Central memory CD4-positive, alpha-beta T cell (primary cell): ENCODE measurements at places on chromosomes 11 and 22.

- peak; percentile 17 for DNase-seq
Observed at GRCh38 chr11:67119585-67120391, 725 bp downstream of the KDM2A start.

DNA sequence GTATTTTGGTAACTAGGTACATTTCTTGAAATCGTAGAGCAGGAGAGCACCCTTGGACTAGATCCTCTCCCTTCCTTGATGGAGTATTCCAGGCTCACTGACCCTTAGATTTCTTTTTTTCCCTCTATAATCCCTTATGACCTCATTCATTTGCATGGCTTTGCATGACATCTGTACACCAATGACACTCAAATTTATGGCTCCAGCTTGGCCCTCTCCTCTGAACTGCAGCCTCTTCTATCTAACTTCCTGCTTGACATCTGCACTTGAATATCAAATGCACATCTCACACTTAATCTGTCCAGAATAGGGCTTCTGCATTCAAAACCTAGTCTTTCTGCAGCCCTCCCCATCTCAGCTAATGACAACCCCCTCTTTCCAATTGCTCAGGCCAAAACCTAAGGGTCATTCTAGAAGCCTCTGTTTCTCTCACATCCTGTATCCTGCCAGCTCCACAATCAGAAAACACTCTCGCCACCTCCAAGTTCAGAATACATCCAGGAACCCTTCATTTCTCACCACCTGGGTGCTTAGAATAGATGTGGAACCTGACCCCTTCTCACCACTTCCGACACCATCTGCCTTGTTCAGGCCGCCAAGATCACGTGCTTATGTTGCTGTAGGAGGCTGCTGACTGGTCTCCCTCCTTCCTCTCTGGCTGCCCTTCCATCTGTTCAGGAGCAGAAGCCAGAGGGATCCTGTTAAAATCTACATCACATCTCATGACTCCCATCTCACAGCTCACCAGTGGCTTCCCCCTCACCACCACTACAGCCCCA, 138.9 kb upstream of the MTNR1B start:
- DNase-seq: no peak

DNA sequence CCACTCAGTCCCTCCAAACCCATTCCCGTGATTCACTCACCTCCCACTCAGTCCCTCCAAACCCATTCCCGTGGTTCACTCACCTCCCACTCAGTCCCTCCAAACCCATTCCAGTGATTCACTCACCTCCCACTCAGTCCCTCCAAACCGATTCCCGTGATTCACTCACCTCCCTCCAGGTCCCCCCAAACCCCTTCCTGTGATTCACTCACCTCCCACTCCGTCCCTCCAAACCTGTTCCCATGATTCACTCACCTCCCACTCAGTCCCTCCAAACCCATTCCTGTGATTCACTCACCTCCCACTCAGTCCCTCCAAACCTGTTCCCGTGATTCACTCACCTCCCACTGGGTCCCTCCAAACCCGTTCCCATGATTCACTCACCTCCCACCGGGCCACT, 639.6 kb downstream of the BRD1 start:
- DNase-seq: no peak

GRCh38 chr11:18834754-18835466, 43.3 kb upstream of the PTPN5 start:
- no peak for DNase-seq

DNA sequence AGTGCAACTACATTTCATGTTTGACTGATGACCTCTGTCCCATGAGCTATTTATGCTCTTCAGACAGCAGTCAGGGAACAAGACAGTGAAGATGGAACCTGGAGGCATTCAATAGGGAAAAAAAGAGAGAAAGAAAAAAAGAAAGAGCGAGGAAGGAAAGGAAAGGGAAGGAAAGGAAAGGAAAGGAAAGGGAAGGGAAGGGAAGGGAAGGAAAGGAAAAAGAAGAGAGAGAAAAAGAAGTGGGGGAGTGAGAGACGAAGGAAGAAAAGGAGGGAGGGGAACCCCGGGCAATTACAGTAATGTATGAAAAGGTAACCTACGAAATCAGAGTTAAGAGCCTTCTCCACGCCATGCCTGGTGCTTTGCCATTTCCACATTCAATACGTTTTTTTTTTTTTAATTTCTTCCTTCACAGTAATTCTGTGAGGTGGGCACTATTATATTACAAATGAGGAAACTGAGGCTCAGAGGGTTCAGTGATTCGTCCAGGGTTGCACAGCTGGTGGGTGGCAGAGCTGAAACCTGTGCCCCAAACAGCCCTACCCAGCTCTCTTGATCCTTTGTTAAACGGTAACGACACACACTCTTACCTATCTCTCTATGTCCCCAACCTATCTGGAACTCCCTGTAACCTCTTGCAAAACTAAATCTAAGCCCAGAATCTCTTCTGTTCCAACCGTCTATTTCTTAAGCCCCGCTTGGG, 39.3 kb downstream of the ETS1 start:
- no peak for DNase-seq

- DNase-seq: no peak
Observed at GRCh38 chr22:32407312-32407711, 4.7 kb downstream of the RTCB start.

GRCh38 chr22:22894740-22895731, 7.4 kb downstream of the IGLL5 start:
- DNase-seq: no peak

GRCh38 chr11:100863080-100863581, 176.0 kb downstream of the ARHGAP42 start:
- DNase-seq: no peak

- DNase-seq: no peak
Observed at GRCh38 chr11:8705146-8705545, 22.6 kb downstream of the RPL27A start.

DNA sequence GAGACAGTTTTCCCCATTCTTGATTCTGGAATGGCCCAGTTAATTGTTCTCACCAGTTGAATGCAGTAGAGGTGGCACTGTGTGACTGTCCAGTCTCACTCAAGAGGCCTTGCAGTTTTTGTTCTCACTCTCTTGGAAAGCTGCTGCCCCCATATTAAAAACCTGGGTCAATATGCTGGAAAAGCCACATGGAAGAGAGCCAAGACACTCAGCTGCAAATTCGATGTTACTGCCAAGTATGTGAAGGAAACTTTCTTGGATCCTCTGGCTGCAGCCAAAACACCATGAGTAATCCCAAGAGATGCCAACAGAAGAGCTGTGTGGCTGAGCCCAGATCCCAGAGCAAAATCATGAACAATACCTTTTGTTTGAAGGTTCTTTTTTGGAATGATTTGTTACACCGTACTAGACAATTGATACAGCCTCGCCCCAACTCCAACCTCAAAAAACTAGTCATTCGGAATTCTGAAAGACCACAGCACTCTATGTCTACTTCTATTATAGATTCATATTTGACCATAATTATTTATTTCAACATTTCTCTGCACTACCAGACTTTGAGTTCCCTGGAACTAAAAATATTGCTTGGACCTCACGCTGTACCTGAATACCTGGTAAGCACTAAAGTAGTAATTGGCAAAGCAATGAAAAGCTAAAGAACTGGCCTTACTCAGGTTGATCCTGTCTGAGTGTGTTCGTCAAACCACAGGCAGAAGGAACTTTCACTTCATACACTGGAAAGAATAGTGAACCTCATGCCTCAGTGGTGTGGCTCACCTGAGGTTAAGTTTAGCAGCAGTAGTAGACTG, 378.8 kb downstream of the ETS1 start:
- no peak for DNase-seq

- no peak for DNase-seq
Observed at GRCh38 chr11:116637766-116638165, 135.0 kb downstream of the BUD13 start.

DNA sequence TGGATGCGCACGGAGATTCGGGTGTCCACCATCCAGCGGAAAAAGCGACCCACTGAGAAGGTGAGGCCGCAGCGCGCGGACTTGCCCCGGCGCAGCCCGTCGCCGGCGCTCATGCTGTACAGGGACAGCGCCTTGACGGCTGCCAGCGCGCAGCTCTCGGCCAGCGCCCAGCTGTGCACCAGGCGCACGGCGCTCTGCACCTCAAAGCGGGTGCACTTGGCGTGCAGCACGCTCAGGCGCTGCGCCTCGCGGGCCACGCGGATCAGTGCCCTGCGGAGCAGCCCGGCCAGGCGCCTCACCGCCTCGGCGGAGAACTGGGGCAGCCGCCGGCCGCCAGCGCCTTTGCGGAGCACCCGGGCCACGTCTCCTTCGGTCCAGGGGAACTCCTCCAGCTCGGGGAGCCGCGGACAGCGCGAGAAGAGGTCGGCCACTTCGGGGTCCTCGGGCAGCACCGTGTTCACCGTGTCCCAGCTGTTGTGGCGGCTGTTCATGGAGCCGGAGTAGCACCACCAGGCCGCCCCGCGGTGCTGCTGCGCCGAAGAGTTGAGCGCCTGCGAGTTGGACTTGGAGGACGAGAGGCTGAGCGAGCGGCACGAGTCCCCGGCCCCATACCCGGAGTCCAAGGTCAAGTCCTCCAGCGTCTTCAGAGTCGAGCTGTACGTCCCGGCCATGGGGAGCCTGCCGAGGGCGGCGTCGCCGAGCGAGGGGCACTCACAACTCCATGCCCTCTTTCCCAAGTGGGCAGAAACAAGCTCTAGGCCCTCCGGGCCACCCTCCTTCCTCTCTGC, 703 bp downstream of the ABTB2 start:
- DNase-seq: peak; percentile 48

- DNase-seq: no peak
Observed at GRCh38 chr11:44550123-44550522, 15.3 kb upstream of the CD82 start.

DNA sequence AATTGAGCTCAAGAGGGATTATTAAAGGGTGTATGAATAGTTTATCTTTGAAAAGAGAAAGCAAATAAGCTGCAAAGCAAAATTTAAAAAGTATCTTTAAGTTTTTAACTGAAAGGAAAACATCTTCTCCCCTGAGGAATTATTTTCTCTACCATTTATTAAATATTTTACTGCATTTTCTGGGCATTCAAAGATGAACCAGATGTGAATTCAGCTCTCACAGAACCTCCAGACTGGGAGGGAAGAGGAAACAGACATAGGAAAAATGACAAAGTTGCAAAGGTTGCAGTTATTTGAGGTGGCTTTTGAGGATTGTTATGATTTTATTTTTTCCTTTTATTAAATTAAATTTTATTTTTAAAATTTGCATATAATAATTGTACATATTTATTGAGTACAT, 122.7 kb upstream of the SESN3 start:
- DNase-seq: no peak

- no peak for DNase-seq
Observed at GRCh38 chr11:129652835-129653234, 162.8 kb upstream of the TMEM45B start.

DNA sequence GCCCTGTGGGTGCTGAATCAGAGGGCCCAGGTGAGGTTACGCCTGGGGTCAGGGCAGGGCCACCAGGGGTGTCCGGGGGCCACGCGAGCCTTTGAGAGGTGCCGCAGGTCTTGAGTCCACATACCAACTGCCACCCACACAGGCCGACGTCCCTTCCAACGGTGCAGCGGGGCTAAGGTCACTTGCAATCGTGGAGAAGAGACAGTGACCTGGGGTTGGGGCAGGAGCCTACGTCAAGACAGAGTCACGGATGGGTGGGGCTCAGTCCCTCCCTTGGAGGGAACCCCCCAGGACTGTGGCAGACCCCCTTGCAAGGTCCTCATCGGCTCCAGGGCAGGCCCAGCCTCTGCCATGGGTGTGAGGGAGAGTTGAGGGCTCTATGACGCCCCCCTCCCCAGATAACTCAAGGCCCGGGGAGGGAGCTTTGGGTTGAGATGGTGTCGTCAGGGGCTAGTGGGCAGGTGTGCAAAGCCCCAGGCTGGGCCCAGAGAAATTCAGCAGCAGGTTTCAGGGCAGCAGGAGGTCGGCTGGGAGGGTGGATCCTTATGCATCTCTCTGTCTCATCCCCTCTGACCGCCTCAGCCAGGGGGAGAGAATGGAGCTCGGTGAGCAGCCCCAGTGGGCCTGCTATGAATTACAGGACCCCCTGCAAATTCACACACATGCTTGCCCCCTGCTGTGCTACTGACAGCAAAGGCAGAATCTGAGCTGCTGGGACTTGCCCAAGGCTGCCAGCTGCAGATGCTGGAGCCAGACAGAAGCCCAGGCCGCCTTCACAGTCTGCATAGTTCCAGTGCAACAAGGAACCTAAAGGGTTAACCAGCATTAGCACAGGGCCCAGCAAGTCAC, 60.0 kb downstream of the MYEOV start:
- DNase-seq: no peak

- no peak for DNase-seq
Observed at GRCh38 chr11:79514290-79514689, 73.5 kb upstream of the TENM4 start.

GRCh38 chr22:28899199-28899853, 16.0 kb downstream of the ZNRF3 start:
- peak; percentile 53 for DNase-seq

DNA sequence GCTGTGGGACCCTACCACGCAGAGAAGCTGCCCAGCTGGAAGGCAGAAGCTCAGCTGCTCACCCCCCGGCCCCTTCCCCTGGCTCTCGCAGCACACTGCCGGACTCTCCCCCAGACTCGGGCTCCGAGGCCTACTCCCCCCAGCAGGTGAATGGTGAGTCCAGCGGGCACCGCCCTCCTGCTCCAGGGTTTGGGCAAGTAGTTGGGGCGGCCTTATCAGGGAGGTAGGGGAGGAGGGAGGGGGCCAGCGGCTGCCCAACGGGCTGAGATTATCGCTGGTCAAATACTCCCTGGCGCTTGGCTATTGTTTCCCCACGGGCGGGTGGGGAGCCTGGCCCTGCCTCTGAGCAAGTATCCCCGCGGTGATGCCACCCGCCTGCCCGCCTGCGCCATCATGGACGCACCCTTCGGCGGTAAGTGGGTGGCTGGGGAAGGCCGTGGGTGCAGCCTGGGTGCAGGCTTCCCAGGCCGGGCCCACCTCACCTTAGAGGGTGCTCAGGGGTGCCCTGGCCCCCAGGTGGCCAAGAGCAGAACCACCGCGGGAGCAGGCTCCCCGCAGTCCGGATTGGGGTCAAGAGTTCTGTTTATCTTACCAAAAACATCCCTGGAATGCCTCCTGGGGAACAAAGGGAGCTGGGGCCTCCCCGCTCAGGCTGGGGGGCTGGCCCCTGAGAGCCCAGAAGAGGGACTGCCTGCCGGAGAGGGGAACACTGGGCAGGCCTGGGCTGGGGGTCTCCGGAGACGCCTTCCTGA, 16.9 kb downstream of the MYRF start:
- DNase-seq: no peak

GRCh38 chr11:30479899-30480298, 106.3 kb downstream of the MPPED2 start:
- DNase-seq: no peak

- no peak for DNase-seq
Observed at GRCh38 chr11:7981619-7982157, 5.4 kb upstream of the EIF3F start.

DNA sequence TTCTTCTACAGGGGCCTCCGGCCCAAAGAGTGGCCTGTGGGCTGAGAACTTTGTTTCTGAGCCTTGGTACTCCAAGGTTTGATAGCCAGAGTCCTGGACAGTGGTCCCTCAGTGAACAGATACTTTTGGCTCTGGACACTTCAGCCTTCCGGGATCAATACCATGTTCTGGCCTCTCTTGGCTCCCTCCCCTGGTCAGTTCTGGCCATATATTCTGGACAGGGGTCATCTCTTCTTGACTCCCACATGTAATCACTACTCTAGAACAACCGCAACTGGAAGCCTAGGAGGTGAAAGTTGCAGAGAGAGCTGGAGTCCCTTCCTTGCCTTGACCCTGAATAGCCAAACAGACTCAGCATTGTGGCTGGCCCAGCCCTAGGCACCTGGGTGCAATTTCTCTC, 2.3 kb downstream of the RTN4RL2 start:
- DNase-seq: no peak
